Tibial artery (tissue), 4 donors: ENCODE measurements at places on chromosomes 11 and 22.

DNA sequence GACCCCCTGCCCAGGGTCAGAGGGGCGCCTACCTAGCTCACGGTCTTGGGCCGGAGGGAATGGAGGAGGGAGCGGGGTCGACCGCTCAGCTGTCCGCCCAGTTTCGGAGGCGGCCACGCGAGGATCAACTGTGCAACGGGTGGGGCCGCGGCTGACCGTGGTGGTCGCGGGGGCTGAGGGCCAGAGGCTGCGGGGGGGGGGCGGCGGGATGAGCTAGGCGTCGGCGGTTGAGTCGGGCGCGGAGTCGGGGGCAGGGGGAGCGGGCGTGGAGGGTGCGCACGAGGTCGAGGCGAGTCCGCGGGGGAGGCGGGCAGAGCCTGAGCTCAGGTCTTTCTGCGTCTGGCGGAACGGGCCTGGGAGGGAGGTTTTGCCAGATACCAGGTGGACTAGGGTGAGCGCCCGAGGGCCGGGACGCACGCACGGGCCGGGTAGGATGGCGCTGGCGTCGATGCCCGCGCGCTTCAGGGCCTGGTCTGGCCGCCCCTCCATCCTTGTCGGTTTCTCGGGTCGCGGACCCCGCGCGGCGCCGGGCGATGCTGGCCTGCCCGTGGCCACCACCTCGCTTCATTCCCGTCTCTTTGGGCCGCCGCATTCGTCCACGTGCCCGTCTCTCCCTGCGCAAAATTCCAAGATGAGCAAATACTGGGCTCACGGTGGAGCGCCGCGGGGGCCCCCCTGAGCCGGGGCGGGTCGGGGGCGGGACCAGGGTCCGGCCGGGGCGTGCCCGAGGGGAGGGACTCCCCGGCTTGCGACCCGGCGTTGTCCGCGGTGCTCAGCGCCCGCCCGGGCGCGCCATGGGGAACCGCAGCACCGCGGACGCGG lies at the start of gene DRD4:
Gene DRD4, plus strand, starts transcription at position 759 of the 822 bp plus-strand sequence. Its CDS starts 36 bp downstream, at position 795.
- H3K27me3 ChIP-seq, result peaks cover 25% of the 10 kb centered on the region
- peaks cover 15% of the 10 kb centered on the region for H3K4me1 ChIP-seq
- H3K27ac ChIP-seq, result no peak within 1 kb of the TSS
- DNase-seq, result no peak
- H3K4me3 ChIP-seq, result peak within 1 kb of the TSS; percentile 24
- no peaks in the 10 kb centered on the region for H3K36me3 ChIP-seq

GRCh38 chr11:96794152-96794551 lies 404.3 kb downstream of the JRKL start:
- no peaks in the 10 kb centered on the region for H3K36me3 ChIP-seq
- no peak for DNase-seq
- H3K4me1 ChIP-seq, result no peaks in the 10 kb centered on the region
- no peak overlapping the region for H3K27ac ChIP-seq
- H3K4me3 ChIP-seq, result no peak overlapping the region
- no peaks in the 10 kb centered on the region for H3K27me3 ChIP-seq

- no peak for DNase-seq
- peak overlapping the region; percentile 90 for H3K4me3 ChIP-seq
- no peaks in the 10 kb centered on the region for H3K27me3 ChIP-seq
- H3K4me1 ChIP-seq, result no peaks in the 10 kb centered on the region
- peaks cover 12% of the 10 kb centered on the region for H3K36me3 ChIP-seq
- peak overlapping the region; percentile 87 for H3K27ac ChIP-seq
Measured at GRCh38 chr11:1307998-1308742, 1.3 kb downstream of the TOLLIP start.

DNA sequence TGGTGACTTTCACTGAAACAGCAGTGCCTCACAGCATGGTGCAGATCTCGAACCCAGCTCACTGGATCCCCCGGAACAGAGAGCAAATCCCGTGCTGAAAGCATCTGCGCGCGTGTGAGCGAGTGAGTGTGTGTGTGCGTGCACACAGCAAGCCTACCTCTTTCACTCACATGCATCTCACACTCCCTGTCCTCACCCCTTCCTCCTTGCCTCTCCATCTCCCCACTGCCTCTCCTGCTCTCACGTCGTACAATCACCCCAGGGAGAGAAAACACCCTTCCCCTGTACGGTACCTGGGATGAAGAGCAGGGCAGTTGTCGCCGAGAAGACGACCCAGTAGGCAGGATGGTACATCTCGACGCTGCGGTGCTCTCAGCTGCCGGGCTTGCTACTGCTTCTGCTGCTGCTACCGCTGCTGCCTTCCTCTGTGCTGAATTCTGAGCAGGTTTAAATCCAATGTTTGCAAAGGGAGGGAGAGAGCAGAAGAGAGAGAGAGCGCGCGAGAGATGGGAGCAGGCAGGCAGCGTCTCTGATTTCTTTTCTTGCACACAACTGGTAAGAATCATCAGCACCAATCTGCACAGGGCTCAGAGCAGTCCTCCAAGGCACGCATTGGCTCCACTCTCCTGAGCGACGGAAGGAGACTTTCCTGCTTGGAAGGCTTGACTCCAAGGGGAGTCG lies at the start of gene OPCML:
Gene OPCML, minus strand, starts transcription at position 531 of the 681 bp plus-strand sequence.
- H3K4me1 ChIP-seq, result no peaks in the 10 kb centered on the region
- H3K36me3 ChIP-seq, result no peaks in the 10 kb centered on the region
- DNase-seq, result no peak
- H3K4me3 ChIP-seq, result no peak within 1 kb of the TSS

GRCh38 chr11:58580311-58580710 lies 1.4 kb downstream of the ZFP91 start:
- no peak for DNase-seq
- H3K27me3 ChIP-seq, result no peaks in the 10 kb centered on the region
- H3K4me1 ChIP-seq, result peaks cover 68% of the 10 kb centered on the region
- peak overlapping the region; percentile 90 for H3K4me3 ChIP-seq
- peak overlapping the region; percentile 100 for H3K27ac ChIP-seq

DNA sequence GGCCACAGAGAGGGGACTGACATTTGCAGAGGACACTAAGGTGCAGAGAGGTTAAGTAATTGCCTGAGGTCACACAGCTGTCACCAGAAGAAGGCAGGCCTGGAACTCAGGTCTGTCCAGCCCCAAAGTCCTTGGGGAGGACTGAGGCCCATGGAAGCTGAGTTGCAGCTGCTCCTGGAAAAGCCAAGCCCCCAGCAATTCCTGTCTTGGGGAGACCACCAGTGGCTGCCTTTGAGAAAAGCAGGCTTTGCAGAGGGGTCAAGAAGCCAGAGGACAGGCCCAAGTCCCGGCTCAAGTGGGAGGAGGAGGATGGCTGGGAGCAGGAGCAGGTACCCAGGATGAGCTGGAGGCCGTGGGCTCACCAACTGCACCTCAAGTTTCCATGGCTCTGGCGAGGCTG lies 3.4 kb downstream of the NFAM1 start:
- H3K27me3 ChIP-seq, result no peaks in the 10 kb centered on the region
- no peak for DNase-seq
- H3K4me3 ChIP-seq, result no peak overlapping the region
- H3K27ac ChIP-seq, result no peak overlapping the region

GRCh38 chr11:57377107-57377506 lies 3.8 kb downstream of the PRG3 start:
- H3K27ac ChIP-seq, result no peak overlapping the region
- no peak for DNase-seq
- no peaks in the 10 kb centered on the region for H3K4me1 ChIP-seq

DNA sequence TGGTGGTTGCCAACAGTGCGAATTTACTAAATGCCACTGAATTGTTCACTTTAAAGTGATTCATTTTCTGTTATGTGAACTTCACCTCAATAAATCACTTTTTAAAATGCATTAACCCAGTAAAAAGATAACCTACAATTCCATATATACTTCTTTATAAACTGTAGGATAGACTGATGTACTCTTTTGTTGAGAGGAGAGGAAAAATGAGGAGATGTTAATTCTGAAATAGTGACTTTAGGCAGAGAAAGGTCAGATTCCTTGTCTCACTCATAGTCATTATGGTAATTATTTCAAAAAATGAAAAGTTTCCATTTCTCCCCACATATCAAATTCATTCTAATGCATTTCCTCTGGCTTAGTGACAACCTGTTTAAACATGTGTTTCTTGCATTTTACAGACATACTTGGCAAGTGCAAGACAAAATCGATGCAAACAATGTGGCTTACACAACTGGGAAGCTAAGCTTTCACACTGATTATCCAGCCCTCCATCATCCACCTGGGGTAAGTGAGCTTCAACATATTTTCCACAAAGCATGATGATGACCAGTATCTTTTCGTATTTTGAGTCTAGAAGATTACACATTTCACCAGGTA lies 74.5 kb downstream of the BBOX1 start:
- H3K4me1 ChIP-seq, result peaks cover 16% of the 10 kb centered on the region
- no peak for DNase-seq
- H3K36me3 ChIP-seq, result no peaks in the 10 kb centered on the region
- H3K4me3 ChIP-seq, result no peak overlapping the region
- no peaks in the 10 kb centered on the region for H3K27me3 ChIP-seq
- H3K27ac ChIP-seq, result no peak overlapping the region

DNA sequence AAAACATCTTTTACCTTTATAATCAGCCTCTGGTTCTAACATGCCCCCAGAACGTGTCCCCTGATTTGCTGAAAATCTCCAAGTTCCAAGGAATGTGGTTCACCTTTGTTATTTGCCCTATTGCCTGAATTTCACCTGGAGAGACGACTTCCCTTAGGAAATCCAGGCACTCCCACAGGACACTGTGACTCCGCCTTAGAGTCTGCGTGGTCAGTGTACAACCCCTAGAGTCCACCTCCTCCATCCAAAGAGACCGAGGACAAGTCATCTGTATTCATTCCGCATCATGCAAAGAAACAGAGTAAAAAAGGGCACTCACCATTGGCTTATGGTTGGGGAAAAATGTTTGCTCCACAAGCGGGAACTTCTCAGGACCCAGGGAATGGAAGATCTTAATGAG lies 63.1 kb downstream of the TIMP3 start:
- no peak overlapping the region for H3K4me3 ChIP-seq
- no peaks in the 10 kb centered on the region for H3K27me3 ChIP-seq

- no peaks in the 10 kb centered on the region for H3K4me1 ChIP-seq
- DNase-seq, result no peak
- no peaks in the 10 kb centered on the region for H3K27me3 ChIP-seq
- no peak overlapping the region for H3K4me3 ChIP-seq
- no peak overlapping the region for H3K27ac ChIP-seq
- no peaks in the 10 kb centered on the region for H3K36me3 ChIP-seq
Measured at GRCh38 chr22:27719535-27720227, 81.9 kb downstream of the MN1 start.

DNA sequence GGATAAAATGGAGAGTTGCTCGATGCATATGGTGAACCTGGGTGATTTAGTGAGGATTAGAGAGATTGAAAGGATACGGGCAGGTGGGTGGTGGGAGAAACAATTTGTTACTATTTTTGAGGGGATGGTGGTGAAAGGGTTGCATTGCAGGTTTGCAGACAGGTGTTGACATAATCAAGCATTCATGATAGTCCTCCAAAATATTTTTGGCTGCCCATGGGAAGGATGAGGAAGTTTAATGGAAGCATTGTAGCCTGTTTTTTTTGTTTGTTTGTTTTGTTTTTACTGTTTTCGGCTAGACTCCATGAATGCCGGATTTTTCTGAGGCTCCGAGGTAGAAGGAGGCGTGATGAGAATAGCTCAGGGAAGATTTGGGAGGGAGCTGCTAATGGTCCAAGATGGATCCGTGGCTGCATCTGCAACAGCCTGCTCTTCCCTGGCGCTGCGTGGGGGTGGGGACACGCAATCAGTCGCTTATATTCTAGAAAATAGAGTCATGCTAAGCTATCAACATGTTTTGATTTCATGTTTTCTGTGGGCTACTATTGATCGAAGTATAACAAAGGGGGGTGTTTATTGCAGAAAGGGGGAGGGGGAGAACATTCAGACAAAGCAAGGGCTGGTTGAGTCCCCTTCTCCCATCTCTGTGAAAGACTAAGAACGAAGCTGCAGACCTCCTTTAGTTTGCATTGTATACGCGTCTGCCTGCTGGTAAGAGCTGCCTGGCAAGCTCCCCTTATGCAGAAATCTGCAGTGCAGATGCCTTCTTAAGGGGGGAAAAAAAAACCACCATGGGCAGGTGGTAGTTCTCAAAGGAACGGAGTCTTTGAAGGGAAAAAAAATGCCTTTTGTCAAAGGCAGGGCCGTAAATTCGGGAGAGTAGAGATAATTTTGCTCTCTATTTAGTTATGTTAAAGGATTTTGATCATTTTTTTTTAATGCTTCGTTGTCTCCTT lies 1.0 kb downstream of the RTN3 start:
- H3K4me1 ChIP-seq, result peaks cover 47% of the 10 kb centered on the region
- H3K27ac ChIP-seq, result peak overlapping the region; percentile 97
- no peaks in the 10 kb centered on the region for H3K27me3 ChIP-seq
- no peaks in the 10 kb centered on the region for H3K36me3 ChIP-seq
- DNase-seq, result peak; percentile 43
- H3K4me3 ChIP-seq, result peak overlapping the region; percentile 84
